ENCODE measurements at places on chromosomes 7 and 10.

DNA sequence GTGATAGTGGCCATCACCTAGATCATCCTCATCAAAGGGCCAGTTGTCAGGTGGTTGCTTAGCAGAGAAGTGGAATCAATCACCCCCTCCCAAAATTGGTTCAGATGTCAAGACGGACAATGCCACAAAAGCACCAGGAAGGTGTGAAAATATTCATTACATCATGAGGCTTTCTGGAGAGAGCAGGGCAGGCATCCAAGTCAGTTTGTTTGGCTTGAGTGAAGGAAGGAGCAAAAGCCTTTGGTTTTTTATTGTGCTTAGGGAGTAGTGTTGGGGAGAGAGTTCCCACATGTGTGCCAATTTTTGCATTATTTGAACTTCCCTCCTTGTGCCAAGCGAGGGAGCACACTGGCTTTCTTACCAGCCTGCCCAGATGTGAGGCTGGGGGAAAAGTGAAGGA, 1082.9 kb downstream of the LRMDA start:
- no peak for DNase-seq

DNA sequence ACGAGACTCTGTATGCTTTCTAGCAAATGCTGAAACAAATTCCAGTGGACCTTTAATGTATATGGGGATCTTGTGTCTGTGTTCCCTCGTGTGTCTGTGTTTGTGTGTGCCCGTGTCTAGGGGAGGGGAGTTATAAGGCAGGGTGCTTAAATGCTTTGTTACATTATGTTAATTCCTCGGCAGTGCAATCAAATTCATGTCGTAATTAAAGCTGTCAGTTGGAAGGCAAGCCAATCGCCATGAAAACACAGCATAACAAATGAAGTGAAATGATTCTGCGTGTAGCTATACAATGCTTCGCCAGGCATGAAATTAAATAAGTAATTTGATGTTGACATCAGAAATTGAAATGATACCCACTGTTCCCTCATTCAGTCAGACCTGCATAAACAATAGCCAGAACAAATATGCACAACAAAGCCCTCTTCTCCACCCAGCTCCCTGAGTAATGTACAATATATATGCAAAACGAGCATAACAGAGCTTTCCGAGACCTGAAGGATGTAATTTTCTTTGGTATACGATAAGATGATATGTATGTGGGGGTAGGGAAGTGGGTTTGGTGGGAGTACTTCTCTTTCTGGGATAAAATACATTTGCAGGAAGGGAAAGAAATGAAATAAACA, 534.1 kb downstream of the AUTS2 start:
- DNase-seq = no peak

- no peak for DNase-seq
Measured at GRCh38 chr10:74900297-74900696, 73.9 kb downstream of the KAT6B start.

- no peak for DNase-seq
Measured at GRCh38 chr7:32658034-32658433, 162.7 kb downstream of the AVL9 start.

GRCh38 chr10:28939281-28940157, 262.2 kb downstream of the BAMBI start:
- DNase-seq = peak; percentile 57

DNA sequence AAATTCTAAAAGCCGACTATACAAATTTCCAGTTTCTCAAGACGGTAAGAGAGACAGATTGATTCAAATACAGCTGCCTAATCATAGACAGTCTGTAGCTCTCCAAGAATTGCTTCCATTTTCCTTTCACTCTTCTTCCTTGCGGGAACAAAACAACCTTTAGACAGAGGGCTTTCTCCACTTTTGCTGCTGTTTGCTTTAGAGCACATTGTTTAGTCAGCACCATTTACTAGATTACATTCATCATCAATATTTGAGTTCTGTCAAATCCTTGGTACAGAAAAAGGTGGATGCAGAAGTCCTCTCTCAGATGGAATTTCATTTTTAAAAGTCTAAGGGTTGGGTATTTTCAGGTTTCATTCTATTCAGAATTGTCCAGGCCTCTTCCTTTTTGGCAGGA, 137.4 kb downstream of the CHRM2 start:
- DNase-seq = no peak

DNA sequence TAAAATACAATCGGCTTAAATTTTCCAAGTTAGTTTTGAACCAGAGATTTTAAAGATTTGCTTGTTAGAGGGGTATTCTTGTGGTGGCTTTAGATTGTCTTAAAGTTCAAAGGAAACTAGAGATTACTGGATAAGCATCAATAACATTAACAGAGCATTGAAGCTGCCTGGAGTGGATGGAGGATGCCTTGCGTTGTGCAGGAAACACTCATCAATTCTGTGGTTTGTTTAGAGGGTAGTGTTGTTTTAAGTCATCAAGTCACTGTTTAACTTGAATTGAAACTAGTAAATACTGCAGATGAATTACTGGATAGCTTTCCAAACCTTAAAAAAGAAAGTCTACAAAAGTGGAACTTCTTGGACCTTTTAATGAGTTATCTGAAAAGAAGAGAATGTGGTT, 218.6 kb downstream of the CELF2 start:
- DNase-seq = no peak

GRCh38 chr10:44064987-44065787, 319.7 kb downstream of the CXCL12 start:
- no peak for DNase-seq

All from left ventricle myocardium superior (tissue), 1 donor.